ENCODE measurements at places on chromosomes 5 and 9.

- DNase-seq = peak; percentile 8
These were observed 302.5 kb downstream of the TENT4A start for GRCh38 chr5:7015586-7016256.

GRCh38 chr5:9799606-9800005 lies 169.5 kb upstream of the TAS2R1 start:
- DNase-seq = no peak

GRCh38 chr9:133529457-133529856 lies 4.7 kb upstream of the MYMK start:
- DNase-seq = no peak

DNA sequence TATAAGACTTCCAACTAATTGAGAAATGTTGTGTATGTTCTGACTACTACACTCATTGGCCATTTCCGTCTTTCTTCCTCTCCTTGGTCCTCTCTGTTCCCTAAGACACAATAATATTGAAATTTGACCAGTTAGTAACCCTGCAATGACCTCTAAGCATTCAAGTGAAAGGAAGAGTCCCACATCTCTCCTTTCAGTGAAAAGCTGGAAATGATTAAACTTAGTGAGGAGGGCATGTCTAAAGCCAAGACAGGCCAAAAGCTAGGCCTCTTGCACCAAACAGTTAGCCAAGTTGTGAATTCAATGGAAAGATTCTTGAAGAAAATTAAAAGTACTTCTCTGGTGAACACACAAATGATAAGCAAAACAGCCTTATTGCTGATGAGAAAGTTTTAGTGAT lies 122.5 kb downstream of the PRR16 start:
- DNase-seq = no peak

GRCh38 chr5:6633469-6634245 lies 417 bp downstream of the SRD5A1 start:
- peak; percentile 67 for DNase-seq

DNA sequence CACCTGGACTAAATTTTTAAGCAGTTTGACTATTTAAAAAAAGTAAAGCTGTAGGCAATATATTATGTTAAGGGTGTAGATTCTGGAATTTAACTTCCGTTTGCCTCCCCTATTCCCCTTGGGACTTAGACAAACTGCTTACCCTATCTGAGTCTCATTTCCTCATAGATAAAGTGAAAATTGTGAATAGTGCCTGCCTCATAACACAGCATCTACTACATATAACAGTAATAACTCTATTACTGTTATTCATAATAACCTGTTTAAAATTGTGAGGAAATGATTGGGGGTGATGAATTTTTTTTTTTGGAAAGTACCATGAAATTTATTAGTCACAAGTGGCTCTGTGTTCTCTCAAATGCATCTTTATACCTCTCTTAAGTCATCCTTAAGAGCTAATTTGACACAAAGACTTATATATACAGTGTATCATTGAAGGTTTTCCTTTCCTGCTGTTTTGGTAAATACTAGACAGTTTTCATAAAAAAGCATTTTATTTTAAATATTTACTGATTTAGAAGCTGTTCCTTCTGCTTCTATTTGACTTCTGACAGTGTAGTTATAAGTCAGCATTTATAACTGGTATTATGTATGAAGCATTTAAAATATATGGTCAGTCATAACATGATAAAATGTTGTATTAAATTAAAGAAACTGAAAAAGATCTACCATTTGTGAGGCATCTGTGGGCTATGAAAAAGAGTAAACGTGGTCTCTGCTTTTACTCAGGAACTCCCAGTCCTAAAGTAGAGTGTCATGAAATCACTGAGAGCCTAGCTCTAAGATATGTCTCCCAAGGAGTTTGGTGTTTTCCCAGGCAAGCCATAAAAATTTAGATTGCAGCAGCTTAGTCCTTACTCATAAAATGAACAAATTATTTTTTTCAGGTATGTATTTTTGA lies 46.4 kb downstream of the MCCC2 start:
- no peak for DNase-seq

DNA sequence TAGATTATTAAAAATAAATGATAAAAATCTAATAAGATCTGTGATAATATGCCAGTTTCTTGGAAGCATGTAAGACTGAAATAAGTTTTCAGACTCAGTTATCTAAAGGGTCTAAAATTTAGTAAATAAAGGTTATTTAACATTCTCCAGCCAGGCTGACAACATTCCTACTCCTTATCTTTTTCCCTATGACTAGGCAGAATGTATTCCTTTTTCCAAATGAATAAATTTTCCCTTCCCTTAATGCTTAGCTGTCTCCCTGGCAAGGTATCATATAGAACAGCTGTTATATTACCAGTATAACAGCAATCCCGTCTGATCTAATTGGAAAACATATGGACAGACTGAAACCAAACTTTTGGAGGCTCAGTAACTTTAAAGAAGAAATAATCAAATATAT lies 13.0 kb downstream of the MEGF9 start:
- DNase-seq = no peak

DNA sequence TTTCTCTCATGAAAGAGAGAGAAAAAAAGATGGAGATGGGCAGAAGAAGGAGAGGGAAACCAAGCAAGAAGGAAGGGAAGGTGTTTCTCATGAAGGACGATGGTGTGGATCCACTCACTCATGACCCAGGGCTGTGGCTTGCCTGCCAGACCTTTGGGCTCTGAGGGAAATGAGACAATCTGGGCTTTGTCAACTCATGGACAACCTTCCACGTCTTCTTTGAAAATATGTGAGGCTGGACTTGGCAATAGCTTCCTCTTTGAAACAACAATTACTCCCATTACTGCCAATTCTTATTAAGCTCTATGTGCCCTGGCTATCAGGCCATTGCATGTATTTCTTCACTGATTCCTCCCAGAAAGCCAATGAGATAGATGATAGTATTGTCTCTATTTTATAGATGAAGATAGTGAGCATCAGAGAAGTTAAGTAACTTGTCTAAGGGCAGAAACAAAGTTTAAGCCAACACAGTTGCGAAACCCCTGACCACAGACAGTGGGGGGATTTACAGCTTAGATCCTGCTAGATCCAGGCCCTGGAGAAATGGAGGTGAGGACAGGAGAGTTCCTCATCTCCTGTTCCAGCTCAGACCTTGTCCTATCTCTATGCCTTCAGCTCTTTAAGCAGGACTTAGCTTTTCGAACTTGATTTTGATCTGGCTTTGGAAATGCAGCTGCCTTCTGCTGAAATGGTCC lies 132.4 kb downstream of the GCNT1 start:
- peak; percentile 50 for DNase-seq

- DNase-seq = no peak
These were observed 84.0 kb downstream of the MAST4 start for GRCh38 chr5:66680221-66680620.

GRCh38 chr5:132072070-132072469 lies 1.5 kb upstream of the CSF2 start:
- DNase-seq = no peak

DNA sequence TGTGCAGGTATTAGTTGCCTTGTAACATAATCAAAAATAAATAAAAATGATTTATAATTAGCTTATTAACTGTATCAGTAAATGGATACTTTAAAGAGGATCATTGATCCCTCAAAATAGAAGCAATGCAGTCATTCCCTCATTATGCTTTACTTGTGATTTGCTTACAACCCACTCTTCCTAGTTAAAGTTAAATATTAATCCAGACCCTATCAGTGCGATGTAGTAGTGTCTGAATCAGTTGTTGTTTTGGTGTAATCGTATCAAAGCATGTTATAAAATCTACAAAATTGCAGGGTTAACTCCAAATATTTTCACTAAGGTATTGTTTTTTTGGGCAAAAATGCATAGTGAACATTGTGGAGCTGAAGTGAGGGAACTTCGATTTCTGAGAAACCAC lies 17.6 kb downstream of the TENT4A start:
- no peak for DNase-seq

DNA sequence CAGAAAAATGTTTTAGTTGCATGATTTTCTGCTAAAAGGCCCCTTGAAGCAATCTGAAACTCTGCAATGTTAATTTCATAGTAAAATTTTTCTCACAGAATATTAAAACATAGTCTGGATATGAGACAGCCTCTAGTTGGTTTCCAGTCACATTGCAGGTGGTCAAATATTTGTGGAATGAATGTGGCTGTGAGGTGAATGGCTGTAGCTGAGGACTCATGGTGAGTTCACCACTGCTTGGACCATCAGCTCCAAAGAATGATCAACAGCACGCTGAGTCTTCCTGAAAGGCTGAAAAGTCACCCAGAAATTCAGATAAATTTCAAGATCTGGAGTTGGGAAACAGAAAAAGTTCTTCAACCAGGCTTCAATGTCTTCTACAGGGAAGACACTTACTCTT lies 79.8 kb downstream of the MAT2B start:
- no peak for DNase-seq

DNA sequence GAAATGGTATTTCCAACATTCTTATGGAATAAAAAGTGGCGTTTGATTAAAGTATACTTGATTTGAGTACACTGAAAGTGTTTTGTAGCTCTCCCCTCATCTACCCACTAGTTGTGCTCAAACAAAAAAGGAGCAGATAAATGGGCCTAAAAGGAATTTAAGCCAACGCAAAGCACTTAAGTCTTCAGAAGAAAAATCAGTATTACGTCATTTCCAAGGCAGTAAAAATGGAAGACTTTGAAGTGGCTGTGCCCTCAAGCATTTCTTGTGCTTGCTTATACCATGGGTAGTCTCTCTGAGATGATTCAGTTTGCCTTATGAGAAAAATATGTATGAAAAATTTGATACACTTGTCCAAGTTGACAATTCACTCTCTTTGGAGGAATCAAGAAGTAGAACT lies 279.9 kb upstream of the CD180 start:
- no peak for DNase-seq

DNA sequence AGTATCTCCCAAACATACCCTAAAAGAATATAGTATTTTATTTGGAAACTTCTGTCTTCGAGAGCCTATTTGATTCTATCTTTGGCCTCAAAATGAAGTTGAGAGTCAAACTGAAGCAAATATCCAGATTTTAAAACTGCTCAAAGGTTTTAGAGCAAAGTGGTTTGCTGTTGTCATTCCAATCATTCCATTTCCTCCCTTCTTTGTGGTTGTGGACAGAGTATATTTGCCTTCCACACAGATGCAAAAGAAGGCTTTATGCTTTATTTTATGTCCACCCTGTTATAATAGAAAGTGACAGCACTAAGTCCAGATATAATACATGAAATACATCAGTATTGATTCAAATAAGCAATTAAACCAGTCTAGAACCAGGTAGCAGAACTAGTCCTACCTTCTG lies 12.4 kb downstream of the GZMK start:
- DNase-seq = no peak

DNA sequence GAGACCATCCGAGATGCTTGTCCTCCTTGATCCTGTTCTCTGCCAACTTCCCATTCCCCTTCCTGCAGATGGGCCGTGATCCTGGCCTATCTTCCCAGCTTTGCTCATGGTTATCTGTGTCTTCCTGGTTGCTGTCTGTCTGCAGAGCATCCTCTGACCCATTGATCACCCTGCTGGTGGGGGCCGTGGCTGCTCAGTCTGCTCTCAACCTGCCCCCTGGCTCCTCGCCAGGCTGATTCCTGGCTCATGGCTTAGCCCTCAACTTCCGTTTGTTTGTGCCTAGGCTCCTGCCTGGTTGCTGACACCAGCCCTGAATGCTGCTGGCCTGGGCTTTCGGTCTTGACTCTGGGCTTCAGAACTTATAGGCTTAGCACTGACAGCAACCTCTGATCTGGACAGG lies 67.1 kb upstream of the SMIM15 start:
- no peak for DNase-seq

DNA sequence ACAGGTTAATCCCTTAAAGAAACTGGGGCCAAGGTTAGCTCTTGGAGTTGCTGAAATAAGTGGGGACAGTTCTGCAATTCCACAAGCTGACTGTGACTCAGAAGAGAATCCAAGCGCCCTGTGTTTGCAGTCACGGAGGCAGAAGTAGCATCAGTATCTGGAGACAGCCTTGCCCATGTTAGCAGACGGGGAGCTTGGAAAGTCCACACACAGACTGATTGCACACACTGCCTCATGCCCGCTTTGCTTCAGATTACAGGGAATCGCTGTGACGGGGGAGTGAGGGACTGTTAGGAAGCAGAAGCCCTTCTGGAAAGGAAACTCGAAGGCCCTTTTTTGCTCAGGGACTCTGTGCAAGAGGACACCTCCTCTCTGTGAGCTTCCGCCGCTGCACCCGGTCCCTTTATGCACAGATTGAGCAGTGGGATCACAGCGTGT lies 30.9 kb upstream of the PPP1R26 start:
- peak; percentile 14 for DNase-seq

- no peak for DNase-seq
These were observed 41.8 kb downstream of the MUSK start for GRCh38 chr9:110710420-110710819.
